ENCODE measurements at places on chromosomes 1 and 21.

DNA sequence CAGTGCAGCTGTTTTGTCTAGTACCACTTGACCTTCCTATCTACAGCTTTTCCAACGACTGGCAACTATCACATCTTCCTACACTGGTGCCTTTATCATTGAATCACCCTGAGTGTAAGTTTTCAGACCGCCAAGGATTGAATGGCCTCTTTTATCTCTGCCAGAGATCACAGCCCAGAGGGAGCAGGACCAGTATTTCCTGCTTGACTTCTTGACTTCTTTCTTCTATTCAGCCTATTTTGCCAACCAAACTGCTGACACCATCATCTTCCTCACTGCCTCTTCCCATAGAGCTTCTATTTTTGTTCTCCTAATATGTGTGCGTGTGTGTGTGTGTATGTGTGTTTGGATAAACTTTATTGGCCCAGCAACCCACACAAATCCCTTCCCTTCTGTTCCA lies 53.8 kb downstream of the SERBP1 start:
- DNase-seq = no peak

DNA sequence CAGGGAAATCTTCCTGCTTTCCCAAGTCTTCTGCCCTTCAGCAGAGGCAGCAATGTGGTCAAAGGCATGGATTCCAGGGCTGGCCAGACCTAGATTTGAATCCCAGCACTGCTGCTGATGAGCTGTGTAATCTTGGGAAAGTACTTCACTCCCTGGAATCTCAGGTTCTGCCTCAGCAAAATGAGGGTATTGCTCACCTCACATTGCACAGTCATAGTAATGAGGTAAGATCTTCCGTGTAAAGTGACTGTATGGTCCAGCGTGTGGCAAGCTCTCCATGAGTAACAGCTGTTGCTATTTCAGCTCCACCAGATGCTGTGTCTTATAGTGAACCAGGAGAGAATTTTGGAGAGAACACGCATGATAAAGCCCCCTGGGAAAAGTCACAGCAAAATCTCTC lies 56.1 kb upstream of the F3 start:
- no peak for DNase-seq

DNA sequence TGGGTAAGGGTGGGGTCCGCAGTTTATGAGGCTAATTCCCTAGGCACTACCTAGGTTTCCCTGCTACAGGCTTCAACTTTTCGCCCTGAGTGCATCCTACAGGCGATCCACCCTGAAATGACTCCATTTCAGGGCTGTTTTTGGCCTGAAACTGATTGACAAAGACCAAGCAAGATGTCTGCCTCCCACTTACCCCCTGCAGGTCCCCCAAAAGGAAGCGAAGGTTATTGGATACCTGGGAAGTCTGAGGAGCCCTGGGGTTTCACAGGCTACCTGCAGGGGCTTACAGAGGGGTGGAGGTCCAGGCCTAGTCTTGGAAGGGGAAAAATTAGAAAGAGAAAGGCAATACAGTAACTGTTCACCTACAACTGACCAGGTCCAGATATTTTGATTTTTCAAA lies 3.3 kb upstream of the TBX15 start:
- no peak for DNase-seq

DNA sequence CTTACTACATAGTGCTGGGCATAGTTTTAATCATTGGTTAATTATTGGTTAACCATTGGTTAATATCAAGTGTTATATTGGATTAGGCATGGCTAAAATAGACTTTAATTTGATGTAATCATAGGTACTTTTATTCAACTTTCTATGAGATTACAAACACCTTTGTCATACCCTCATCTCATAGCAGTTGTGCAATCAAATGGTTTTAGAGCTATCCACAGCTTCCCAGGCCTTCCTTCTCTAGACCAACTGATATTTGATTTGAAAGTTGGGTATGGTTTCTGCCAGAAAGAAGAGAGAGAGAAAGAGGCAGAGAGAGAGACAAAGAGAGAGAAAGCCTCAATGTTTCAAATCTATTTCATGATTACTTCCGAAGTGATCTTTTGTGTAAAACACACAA lies 9.6 kb upstream of the RGS1 start:
- DNase-seq = no peak

- no peak for DNase-seq
These were observed 40.2 kb downstream of the RGS2 start for GRCh38 chr1:192849011-192849410.

DNA sequence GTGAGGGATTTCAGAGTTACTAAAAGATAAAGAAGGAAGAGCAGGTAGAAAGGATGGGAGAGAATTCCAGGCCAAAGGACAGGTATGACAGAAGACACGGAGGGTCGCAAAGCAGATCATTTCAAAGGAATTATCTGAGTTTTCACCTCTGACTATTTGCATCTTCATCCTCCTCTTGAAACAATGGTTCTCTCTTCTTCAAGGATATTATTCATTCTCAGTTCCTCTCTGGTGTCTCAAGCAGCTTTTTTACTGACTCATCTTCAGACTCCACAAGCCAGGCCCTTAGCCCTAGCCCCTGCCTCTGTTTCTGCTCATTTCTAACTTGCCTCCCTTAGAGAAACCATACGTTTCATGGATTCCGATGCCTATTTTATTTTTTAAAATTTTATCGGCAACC lies 15.0 kb downstream of the DDX59 start:
- DNase-seq = no peak

- DNase-seq = no peak
These were observed 10.4 kb upstream of the FOXE3 start for GRCh38 chr1:47405697-47406096.

DNA sequence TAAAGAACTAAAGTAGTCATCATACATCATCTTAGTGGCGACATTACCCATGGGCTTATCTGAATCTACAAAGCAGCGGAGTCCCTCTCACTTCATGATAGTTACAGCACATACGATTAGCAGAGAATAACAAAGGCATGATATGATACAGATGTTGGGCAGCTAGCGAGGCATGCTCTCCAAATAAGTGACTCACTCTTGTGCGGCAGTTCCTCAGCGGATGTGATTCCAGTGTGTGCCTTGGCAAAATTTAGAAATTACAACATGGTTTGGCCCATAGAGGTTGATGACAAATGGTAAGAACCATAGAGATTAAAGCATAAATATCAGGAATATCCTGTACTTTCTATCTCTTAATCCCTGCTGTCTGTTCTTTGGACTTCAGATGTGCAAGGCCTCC lies 48.1 kb upstream of the PAXBP1 start:
- DNase-seq = peak; percentile 95

- no peak for DNase-seq
These were observed 235.7 kb upstream of the RAB4A start for GRCh38 chr1:229035054-229035747.
